ENCODE measurements at places on chromosomes 5 and 9.

GRCh38 chr9:136267261-136268111 is 21.9 kb upstream of the QSOX2 start:
- DNase-seq = peak; percentile 88

- no peak for DNase-seq
Observed at GRCh38 chr5:60521376-60522291, 178.3 kb downstream of the DEPDC1B start.

- DNase-seq = no peak
Observed at GRCh38 chr9:86977205-86977835, 30.0 kb upstream of the GAS1 start.

- DNase-seq = no peak
Observed at GRCh38 chr5:58153255-58153654, 306.6 kb downstream of the PLK2 start.
